ENCODE measurements at places on chromosomes 13 and 19. TPM values are rescaled to one million over a fixed set of nuclear protein-coding genes. Genes with fewer than 3 reads are reported as not detected.

GRCh38 chr13:91758724-91759123, 360.3 kb downstream of the GPC5 start:
- no peak for DNase-seq

DNA sequence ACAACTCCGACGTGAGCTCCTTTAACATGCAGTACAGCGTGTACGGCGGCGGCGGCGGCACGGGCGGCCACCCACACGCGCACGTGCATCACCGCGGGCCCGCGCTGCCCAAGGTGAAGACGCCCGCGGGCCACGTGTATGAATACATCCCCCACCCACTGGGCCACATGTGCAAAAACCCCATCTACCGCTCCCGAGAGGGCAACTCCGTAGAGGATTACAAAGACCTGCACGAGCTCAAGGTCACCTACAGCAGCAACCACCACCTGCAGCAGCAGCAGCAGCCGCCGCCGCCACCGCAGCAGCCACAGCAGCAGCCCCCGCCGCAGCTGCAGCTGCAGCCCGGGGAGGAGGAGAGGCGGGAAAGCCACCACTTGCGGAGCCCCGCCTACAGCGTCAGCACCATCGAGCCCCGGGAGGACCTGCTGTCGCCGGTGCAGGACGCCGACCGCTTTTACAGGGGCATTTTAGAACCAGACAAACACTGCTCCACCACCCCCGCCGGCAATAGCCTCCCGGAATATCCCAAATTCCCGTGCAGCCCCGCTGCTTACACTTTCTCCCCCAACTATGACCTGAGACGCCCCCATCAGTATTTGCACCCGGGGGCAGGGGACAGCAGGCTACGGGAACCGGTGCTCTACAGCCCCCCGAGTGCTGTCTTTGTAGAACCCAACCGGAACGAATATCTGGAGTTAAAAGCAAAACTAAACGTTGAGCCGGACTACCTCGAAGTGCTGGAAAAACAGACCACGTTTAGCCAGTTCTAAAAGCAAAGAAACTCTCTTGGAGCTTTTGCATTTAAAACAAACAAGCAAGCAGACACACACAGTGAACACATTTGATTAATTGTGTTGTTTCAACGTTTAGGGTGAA, 6.6 kb downstream of the SLITRK5 start:
- DNase-seq, result no peak

The AMER2 gene
- total RNA-seq, result not detected

The ZNF444 gene
- total RNA-seq, result 33.2 TPM

DNA sequence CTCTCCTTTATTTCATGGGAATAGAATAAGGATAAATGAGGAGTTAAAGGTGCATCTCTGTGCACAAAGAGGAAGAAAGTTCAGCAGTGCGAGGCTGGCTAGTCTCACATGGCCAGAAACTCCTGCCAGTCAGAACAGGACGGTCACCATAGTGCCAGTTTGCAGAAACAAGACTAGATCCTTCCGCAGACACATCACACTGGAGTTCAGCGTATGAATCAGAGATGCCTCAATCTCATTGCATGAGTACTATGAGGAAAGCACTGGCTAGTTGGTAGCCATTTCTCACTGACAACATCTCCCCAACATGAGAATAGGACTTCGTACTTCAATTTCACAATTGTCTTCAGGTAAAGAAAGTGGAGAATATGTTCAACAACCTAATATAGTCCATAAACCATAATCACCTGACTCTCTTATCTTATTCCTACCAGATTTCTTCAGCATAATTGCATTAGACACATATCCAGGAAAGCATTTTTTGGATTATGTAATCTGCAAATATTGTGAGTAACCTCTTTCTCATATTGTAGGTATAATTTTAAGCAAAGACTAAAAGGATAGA, 34.9 kb downstream of the RXFP2 start:
- DNase-seq, result no peak

DNA sequence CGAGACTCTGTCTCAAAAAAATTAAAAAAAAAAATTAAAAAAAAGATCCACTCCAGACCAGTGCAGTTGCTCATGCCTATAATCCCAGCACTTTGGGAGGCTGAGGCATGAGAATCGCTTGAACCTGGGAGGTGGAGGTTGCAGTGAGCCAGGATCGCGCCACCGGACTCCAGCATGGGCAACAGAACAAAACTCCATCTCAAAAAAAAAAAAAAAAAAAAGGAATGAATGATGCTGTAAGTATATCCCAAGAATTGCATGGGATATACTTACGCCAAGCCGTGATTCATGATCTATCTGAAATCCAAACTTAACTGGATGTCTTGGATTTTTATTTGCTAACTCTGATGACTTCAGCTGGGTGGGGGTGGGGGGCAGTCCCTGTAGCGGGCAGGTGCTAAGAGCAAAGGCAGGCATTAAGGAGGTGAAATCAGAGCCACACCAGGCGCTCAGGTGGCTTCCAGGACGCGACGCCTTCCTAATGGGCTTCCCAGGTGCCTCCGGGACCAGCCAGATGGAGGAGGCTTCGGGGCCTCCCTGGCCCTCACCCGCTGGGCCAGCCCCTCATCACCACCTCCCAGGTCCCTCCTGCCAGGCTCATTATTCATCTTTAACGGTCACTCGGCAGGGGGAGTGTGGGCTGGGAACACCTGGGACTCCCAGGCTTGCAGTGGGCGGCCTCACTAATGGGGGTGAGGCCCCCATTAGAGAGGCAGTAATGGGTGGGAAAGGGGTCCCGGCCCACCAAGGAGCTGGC, 11.4 kb upstream of the FUT5 start:
- no peak for DNase-seq

DNA sequence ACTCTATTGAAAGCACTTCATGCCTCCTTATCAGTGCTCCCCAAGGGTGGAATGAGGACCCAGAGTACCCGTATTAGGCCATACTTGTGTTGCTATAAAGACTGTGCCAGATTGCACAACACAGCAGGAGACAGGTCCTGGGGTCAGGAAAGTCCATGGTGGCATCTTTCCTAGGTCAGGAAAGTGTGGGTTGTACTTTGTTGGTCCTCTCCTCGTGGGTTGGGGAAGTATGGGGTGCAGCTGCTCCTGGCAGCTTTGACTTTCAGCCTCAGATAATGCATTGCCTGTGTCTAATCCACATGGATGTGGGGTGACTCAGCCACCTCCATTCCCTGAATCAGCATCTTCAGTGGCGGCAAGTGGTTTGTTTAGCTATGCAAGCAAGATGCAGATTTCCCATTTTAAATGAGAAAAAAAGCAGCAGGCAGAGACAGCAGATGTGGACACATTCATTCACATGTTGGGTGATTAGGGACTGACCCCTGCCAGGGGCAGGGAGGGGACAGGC, 8.4 kb upstream of the CYP2B6 start:
- DNase-seq, result no peak

DNA sequence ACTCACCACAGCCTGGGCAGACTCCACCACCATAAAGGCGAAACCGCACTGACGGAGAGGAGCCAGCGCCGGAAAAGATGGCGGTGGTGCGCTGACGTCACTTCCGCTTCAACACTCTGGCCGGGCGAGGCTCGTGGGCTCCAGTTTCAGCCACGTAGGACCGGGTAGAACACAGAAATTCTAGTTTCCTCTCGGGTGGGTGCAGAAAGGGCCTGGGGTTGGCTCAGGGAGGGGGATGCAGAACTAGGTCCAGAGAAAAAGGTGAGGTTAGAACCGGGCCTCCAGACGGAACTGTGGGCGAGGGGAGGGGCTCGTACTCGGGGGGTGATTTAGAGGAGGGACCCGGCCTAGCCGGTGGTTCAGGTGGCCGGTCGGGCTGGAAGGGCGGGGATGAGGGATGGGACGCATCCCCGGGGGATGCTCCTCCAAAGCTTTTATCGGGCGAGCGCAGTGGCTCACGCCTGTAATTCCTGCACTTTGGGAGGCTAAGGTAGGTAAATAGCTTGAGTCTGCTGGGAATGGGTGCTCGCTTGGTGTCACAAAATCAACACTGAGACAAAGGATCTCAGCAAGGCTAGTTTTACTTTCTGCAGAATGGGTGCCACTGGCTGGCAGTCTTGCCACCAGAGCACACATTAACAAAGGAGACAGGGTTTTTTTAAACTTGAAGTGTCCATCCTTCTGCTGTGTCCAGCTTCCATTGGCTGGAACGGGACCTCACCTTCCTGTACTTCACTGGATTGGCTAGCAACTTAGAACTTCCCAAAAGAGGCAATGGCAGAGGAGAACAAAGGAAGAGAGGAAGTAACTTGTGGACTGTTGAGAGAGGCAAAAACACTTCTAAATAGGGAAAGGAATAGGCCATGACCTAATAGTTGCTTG, at the start of gene ZNF561:
TSS of gene ZNF561 (minus strand) at position 77 of the 882 bp plus-strand sequence. CDS start 1,776 bp downstream, outside the sequence.
- peak; percentile 92 for DNase-seq

The CD70 gene
- 1.9 TPM for total RNA-seq

The OR7D2 gene
- total RNA-seq, result not detected

DNA sequence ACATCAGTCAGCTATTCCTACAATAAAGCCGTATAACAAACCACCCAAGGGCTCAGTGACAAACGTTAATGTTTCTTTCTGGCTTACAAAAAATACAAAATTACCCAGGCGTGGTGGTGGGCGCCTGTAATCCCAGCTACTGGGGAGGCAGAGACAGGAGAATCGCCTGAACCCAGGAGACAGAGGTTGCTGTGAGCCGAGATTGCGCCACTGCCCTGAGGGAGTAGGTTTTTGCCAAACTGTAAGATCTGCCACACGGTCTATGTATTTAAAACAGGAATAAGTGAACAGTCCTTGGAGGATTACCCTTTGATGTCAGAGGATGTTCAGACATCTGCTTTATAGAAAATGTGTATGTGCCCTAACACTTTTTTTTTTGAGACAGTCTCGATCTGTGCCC, 105.8 kb downstream of the DPF1 start:
- DNase-seq, result no peak

The SERPINE3 gene
- not detected for total RNA-seq

The SYNE4 gene
- total RNA-seq, result 5.0 TPM

- DNase-seq, result no peak
Measured at GRCh38 chr19:2186071-2186846, 22.5 kb downstream of the DOT1L start.

- no peak for DNase-seq
Measured at GRCh38 chr13:97327506-97328221, 105.5 kb downstream of the MBNL2 start.

The CLDND2 gene
- 1.5 TPM for total RNA-seq

The ARL11 gene
- total RNA-seq, result 0.50 TPM

The UHRF1 gene
- total RNA-seq, result 0.15 TPM

GRCh38 chr13:27619728-27620376, 477 bp downstream of the LNX2 start:
- DNase-seq, result no peak

DNA sequence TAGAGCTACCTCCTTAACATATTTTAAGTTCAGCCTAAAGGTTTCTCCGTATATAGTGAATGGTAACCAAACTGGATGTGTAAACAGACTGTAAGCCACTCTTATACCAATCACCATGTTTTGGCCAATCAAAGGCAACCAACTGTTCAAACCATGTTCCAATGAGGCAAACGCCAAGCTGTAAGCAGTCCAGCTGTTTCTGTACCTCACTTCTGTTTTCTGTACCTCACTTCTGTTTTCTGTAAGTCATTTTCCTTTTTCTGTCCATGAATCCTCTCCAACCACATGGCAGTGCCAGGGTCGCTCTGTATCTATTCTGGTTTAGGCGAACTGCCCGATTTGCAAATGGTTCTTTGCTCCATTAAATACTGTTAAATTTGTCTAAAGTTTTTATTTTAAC, 24.4 kb downstream of the COMMD6 start:
- DNase-seq, result no peak

GRCh38 chr19:17116996-17117702, 41.6 kb downstream of the MYO9B start:
- DNase-seq, result no peak

The ATP4A gene
- total RNA-seq, result not detected

The GPI gene
- 121 TPM for total RNA-seq

The KLK1 gene
- total RNA-seq, result not detected

The EXOC3L2 gene
- not detected for total RNA-seq

DNA sequence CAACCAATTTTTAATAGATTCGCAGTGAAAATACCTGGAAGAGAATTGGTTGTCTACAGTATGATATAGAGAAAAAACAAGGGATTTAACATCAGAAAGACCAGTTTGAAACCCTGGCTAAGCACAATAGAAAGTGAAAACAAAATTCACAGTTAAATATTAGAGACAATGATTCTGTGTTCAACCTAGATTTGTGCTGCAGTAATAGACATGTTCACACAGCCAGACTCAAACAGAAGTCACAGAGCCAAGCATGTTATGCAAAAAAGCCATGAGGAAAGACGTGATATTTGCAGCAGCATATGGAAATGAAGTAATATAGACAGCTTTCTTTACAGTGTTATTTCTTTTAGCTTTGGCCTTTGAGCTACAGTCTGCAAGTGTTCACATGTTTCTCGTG, 48.1 kb downstream of the SCEL start:
- no peak for DNase-seq

DNA sequence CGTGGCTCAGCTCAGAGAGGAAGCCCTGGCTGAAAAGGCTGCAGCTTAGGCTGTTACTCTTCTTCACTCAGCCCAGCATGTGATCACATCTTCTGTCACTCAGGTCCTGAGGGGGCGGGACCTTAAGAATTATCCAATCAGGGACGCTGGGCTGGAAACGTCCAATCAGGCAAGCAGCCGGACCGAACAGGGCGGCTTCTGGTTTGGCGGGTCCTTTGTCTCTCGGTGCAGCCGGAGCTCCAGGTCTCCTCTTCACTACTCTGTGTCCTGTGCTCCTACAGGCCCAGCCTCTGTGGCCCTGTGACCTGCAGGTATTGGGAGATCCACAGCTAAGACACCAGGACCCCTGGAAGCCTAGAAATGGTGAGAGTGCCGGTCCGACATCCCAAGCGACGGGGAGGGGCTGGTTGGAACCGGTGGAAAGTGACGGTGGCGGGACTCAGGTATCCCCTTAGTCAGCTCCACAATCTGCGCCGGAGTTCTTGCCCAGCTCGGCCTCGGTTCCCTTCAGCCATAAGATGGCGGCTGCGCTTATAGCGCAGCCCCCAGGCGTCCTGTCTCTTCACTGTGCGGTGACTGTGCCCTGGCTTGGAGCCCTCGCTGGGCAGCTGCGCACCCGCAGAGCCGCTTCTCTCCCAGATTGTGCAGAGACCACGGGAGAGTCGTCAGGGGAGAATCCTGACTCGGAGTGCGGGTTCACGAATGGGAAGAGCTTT, at the start of gene ZNF93:
TSS of gene ZNF93 (plus strand) at position 218 of the 716 bp plus-strand sequence. CDS start at position 361, 143 bp downstream.
- DNase-seq, result peak; percentile 90

DNA sequence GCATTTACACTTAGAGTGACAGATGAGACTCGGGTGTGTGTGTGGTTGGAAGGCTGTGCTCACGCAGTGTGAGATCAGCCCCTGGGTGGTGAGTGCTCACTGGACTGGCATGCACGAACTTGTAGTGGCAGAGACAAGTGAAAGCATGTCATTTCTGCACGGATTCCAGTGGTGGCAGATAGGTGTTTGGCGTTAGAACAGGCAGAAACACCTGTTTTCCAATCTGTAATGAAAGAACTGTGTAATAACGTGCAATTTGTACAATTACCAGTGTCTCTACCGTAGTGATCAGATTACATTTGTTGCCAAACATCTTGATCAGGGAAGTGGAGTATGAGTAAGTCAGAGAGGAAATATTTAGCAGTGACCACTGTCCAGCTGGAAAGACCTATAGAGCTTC, 8.2 kb downstream of the LAMP1 start:
- DNase-seq, result no peak
